ENCODE measurements at places on chromosomes 4 and X.

- DNase-seq, result no peak
Measured at GRCh38 chr4:10577508-10578426, 106.8 kb downstream of the CLNK start.

DNA sequence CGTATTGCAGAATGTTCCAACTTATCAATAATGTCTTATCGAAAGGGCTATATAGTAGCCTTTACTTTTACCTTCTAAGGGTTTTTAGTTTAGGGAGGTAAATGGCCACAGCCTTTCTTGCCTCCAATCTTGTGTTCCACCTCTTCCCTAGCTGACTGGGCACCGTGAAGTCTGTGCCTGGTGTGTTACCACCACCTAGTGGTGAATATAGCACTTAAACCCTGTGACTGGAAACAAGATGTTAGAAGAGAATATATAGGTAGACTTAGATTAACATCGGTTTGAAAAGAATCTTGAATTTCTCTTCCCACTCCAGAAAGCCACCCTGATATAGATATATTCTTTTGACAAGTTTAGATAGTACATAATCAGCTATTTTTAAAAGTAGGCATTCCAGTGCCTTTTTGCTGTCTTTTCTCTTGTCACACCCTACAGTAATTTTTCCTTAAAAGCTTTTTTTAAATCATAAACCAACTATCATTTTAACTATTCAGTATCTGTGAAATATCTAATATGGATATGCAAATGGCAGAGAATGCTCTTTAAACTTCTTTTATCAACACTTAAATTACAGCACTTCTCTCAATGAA lies 27.8 kb upstream of the ADH7 start:
- DNase-seq, result no peak

DNA sequence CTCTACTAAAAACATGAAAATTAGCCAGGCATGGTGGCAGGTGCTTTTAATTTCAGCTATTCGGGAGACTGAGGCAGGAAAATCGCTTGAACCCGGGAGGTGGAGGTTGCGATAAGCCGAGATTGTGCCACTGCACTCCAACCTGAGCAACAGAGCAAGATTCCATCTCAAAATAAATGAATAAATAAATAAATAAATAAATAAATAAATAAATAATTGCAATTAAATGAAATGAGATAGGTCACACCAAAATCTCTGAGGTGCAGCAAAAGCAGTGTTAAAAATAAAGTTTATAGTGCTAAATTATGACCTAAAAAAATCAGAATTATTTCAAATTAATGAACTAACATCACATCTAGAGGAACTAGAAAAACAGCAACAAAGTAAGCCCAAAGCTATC lies 13.6 kb upstream of the CYLC1 start:
- no peak for DNase-seq

GRCh38 chrX:47458528-47458927 lies 24.5 kb downstream of the ZNF41 start:
- no peak for DNase-seq

DNA sequence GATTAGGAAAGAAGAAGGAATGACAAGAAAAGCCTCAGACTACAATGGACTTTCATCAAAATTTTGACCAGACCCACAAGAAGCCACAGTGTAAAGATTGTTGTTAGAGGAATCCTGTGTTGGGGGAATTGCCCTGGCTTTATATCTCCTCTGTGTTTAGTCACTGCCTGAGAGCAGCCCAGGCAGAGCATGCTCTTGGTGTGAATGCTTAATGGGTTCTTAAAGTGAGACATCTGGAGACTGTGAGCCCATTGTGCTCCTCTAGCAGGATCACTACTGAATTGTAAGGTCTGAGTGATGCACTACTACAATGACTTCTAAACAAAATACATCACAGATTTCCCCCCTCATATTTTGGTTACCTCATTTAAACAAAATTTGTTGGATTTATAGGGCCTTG lies 1860.5 kb upstream of the ADGRL3 start:
- DNase-seq, result no peak

GRCh38 chrX:51837921-51838320 lies 55.5 kb upstream of the MAGED1 start:
- DNase-seq, result no peak

DNA sequence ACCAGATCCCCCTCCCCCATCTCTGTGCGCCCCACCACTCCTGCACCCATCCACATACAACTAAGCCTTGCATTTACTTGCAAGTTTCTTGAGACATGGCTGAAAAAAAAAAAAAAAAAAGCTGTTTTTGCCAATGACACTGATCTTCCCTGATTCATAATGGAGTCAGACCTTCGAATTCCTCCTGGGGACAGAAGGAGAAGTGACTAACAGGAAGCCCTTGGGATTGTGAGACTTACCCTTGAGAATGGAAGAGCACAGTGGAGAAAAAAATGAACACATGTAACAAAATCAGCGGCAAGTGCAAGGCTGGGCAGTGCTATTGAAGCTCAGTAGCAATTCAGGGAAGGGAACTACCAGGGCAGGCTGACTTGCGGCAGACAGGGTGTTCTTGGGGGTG lies 288.4 kb downstream of the BCOR start:
- DNase-seq, result no peak

DNA sequence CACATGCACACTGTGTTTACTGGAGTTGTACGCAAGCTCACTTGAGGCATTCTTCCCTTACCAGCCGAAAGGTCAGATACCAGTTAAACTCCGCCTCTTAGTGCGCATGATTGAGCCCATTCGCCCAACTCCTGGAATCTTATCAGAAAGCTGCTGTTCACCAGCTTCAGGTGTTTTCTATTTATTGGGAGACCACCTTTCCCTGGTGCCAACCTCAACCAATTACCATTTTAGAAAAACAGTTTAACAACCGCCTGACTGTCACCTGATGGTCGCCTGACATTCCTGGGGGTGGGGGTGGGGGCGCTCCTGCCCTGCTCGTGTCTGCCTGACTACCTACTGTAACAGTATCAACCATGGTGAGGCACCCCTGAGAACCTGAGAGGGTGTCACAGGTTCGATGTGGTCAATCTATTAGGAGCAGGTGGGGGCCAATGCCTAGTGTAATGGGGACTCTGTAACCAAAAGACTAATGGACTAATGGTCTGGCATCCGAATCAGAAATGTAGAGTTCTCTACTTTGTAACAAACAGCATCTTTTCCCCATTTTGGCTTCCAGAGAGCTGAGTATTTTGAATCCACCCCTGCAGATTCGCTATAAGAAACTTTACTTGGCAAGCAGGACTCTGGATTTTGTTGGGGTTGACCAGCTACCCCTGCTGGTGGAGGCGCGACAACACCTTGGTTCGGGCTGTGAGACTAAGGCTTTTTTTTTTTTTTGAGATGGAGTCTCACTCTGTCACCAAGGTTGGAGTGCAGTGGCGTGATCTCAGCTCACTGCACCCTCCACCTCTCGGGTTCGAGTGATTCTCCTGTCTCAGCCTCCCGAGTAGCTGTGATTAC lies 58.2 kb upstream of the ZNF157 start:
- DNase-seq, result no peak

GRCh38 chr4:121168446-121169281 lies 4.5 kb upstream of the TNIP3 start:
- no peak for DNase-seq

GRCh38 chr4:77903186-77903585 lies 40.6 kb downstream of the MRPL1 start:
- DNase-seq, result no peak

DNA sequence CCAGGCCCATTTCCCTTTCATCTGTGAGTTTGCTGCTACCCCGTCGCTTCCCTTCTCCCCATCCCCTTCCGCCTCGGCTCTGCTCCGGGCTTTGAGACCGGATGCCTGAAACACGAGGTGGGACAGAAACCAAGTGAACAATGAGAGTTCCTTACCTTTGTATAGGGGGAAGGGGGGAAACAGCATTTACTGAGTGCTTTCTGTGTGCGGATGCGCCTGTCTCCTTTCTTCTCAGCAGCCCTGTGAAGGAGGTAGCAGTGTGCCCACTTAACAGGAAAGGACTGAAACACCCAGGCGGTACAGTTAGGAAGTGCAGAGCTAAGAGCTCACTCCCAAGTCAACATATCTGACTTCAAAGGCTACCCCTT lies 43.2 kb upstream of the TMSB15B start:
- no peak for DNase-seq

Data from cortex of kidney (tissue), 1 donor.